ENCODE measurements at places on chromosomes 12 and 14.
A peak's percentile ranks its signal among the peaks of the same experiment; 100 is the strongest.

DNA sequence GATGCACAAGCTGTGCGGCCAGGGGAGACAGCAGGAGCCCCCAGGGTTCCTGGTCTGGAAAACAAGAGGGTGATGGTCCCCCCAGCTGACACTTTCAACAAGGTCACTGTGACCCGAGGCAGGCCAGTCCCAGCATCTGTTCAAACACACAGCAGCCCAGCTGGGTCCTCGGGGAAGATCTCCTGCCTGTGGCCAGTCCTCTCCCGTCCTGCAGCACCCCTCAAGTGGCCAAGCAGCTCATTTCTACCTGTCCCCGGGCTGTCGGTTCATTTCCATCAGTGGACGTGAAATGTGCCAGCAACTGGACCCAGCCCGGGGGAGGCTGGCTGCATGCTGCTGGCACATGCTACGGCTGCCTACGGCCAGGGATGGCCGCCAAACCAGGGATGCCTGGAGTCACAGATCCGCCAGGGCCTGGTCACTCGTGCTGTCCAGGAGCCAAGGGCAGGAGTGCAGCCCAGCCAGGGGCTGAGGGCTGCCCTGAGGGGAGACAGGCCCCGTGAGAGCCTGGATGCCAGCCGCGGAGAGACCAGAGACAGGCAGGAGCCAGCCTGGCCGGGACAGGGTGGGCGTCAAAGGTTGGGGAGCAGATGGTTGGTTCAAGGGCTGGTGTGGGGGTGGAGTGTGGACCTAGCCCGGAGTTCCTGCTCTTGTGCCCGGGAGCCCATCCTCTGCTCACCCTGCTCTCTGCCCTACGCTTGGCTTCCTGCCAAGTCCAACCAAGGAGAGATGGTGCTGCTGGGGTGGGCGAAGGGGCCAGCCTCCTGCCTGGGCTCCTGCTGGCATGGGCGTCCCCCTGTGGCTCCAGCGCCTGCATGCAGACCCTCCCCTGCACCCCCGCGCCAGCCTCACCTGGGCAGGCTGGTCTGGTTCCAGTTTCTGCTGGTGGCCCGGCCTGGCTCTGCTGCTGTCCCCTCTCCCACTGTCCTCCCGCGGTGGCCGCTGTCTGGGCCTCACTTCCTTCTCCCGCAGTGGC is 143.8 kb downstream of the ADGRD1 start:
- peak; percentile 12 for DNase-seq

- no peak for DNase-seq
These were observed 1.3 kb downstream of the TEAD4 start for GRCh38 chr12:2960390-2960956.

DNA sequence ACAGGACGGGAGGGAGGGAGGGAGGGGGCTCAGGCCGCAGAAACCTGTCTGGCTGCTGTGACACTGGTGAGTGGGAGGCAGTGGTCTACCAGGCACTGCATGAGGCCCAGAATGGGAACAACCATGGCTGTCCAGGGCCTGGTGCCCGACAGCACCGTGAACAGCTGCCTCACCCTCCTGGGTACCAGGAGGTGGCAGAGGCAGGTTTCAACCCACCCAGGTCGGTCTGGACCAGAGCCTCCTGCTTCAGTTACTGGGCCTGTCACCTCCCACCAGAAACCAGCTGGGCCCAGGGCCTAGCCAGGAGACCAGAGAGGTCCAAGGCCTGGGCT is 80.2 kb downstream of the ITPK1 start:
- DNase-seq = no peak

GRCh38 chr14:44369401-44370123 is 137.5 kb downstream of the FSCB start:
- no peak for DNase-seq

DNA sequence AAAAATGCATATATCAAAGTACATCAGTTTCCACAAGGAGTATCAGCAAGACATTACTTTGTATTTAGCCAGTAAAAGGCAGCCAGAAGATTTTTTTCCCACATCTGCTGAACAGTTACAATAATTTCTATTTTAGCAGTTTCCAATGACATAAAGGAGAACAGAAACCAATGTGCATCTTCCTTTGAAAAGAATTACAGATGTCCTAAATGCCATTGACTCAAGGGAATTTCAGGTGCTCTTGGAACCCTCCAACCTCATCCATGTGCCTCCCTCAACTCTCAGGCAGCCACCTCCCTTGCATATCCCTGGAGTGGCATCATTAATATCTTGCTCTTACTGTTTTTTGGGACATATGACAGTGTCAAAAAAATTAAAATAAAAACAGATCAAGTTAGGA is 62.2 kb upstream of the ST8SIA1 start:
- DNase-seq = no peak

DNA sequence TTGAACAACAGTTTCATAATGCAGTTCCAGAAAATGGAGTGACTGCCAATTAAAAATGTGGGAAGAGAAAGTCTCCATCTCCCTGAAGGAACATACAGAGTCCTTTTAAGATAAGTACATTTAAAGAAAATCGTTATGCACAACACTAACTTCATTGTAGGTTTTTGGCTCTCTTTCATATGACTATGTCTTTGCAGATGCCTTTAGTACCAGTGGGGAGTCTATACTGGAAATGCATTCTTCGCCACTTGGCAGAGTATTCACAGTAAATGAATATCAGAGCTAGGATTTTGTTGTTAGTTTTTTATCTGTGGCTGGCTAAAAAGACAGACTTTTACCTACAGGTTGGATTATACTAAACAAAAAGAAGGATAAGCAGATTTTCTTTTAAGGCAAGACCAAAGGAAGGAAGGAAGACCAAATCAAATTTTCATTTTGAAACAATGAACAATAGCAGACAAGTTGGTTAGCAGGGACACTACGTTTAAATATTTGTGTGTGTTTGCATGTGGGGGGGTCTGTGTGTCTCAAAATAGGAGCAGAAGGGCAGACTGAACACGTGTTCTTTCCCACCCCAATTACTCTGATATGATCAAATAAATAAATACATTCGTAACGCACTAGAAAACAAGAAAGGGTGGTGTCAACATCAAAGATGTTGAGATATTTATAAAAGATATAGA is 124.5 kb downstream of the BTG1 start:
- no peak for DNase-seq

- peak; percentile 43 for DNase-seq
These were observed 28.4 kb upstream of the MON2 start for GRCh38 chr12:62438098-62438692.

- DNase-seq = no peak
These were observed 261.7 kb downstream of the NEDD1 start for GRCh38 chr12:97168804-97169203.

- no peak for DNase-seq
These were observed 93.3 kb downstream of the DUSP16 start for GRCh38 chr12:12469386-12469785.

- no peak for DNase-seq
These were observed 238.0 kb upstream of the SLC16A7 start for GRCh38 chr12:59357811-59358210.

DNA sequence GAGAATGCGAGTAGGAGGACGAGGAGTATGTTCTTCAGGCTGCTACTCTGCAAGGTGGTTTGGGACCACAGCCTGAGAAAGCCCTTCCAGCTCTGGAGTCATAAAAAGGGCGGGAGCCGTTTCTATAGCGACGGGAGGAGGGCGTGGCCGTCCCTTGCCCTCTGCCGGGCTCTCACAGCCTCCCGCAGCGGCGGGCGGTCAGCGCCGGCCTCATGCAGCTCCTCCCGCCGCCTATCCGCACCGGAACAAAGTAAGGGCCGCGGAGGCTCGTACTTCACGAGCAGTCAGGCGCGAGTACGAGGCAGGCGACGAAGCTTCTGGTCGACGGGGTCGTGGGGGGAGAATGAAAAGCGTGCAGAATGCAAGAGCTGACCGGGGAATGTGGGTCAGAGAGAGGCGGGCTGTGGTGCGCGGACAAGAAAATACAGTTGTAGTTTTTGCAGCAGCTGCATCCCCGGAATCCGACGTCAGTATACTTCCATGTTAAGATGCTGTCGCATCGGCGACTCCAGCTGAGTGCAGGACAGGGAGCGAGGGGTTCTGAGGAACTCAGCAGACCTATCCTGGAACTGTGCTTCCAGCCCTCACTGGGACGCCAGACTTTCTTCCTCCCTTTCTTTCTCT is at the start of gene DYRK4:
TSS of gene DYRK4 (plus strand) at position 175 of the 624 bp plus-strand sequence. CDS start at position 213, 38 bp downstream.
- DNase-seq = peak; percentile 16

DNA sequence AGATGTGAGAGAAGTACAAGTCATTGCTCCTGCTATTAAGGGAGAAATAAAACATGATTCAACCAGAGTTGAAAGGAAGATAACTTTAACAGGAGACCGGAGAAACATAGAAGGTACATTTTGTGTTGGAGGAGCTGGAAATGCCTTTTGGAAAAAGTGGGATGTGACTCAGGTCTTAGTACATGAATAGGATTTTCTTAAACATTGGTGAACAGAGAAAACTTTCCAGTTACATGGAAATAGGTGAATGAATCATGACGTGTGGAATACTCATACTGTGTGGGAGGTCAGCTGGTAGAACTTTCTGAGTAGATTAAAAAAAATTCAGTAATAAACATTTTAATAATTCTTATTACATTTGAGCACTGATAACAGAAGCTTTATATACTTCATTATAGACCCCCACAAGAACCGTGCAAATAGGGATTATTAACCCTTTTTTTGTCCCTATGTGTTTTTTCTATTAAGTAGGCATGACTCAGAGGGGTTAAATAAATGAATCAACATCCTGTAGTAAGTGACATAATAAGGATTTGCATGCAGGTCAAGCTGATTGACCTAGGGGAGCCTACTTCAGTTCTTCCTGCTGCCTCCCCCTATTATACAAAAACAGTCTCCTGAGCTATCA is 710.5 kb downstream of the NOVA1 start:
- no peak for DNase-seq

GRCh38 chr12:70157099-70157498 is 86.1 kb upstream of the CNOT2 start:
- no peak for DNase-seq

GRCh38 chr14:91947475-91948184 is at the start of gene FBLN5:
FBLN5 (minus strand) TSS chr14:91947694; CDS start chr14:91947229, 465 bp downstream.
- DNase-seq = peak; percentile 41

GRCh38 chr14:21575661-21576060 is 4.2 kb downstream of the OR10G3 start:
- no peak for DNase-seq

DNA sequence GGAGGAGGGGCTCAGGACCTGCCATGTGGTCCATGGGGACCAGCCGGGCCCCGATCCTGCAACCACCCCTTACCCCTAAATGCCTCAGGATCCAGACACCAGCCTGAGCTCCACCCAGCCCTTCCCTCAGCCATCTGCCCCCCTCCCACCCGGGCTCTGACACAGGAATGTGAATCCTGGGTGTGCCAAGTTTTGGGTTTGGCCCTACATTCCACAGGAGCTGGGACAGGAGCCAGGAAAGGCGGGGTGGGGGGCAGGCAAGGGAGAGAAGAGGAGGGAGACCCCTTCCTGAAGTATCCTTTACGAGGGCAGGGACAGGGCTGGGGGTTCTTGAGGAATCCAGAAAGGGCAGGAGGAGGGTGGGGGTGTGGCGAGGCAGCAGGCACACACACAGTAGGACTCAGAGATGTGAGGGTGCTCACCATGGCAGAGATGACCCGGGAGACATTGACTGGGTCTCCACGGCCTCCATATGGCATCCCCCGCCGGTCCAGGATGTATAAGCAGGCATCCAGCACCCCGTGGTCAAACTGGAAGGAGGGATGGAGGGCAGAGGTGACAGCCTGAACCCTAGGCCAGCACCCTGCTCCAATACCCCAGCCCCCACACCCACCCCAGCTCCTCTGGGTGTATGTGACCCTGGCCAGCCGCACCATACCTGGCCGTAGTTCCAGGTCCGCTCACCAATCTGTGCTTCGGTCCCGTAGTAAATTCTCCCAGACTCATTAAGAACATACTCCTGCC is 3.5 kb downstream of the TGM1 start:
- DNase-seq = no peak

- no peak for DNase-seq
These were observed 156.3 kb upstream of the PDE3A start for GRCh38 chr12:20211981-20212421.

DNA sequence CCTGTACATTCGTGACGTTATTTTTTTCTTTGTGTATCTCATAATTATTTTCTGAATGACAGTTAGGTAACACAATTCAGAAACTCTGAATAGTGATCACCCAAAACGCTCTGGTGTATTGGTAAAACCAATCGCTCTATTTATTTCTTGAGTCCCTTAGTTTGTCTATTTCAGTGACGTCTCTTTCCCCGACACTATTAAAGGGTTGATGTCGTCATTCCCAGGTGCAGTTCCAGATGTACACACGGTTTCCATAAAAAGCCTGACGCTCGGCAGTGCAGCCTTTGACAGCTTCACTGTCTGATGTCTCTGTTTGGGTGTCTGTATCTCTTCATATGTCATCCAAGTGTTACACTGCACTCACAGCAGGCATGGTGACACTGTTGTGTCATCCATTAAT is 701.4 kb downstream of the TMEM121 start:
- DNase-seq = no peak

GRCh38 chr12:56124133-56124532 is 3.9 kb upstream of the ESYT1 start:
- DNase-seq = no peak

DNA sequence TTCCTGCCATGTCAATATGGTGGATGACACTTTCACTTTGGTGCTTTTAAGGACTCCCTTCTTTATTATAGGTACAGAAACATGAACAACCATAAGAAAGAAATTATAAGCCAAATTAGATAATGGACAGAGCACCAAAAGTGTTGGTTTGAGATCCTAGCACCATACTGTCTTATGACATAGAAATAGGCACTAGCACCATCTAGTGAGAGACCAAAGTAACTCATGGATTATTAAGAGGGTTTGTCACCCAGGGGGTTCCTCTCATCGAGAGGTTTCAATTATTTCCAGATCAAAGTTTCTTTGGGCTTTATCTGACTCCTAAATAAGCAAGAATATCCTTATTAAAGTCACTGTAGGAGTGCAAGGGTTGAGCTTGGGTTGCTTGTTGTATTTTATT is 153.0 kb upstream of the DIO2 start:
- DNase-seq = no peak

DNA sequence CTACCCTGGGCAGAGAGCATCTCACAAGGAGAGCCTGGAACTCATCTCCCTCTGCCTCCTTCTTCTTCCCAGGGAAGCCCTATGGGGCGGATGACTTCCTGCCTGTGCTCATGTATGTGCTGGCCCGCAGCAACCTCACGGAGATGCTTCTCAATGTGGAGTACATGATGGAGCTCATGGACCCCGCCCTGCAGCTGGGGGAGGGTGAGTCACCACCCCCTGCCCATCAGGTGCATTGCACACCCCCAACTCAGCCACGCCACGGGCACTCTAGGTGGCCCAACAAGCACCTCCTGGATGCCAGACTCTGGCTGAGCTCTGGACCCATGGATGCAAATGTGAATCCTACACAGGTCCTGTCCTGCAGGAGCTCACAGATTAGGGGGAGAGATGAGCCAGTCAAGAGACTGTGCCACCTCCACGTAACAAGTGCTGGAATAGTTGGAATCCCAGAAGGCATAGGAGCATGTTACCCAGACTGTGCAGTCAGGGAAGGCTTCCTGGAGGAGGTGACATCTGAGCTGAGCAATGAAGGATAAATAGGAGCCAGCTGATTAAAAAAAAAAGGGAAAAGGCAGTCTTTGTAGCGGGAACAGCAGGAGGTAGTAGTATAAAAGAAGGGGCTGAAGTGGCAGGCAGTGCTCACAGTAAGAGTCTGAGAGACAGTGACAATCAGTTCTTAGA is 71.9 kb downstream of the LGMN start:
- no peak for DNase-seq
